IMR-90 (cell line): ENCODE measurements at places on chromosomes 3 and 15. TPM values are rescaled to one million over a fixed set of nuclear protein-coding genes. Genes with fewer than 3 reads are reported as not detected.
A peak's percentile ranks its signal among the peaks of the same experiment; 100 is the strongest.

DNA sequence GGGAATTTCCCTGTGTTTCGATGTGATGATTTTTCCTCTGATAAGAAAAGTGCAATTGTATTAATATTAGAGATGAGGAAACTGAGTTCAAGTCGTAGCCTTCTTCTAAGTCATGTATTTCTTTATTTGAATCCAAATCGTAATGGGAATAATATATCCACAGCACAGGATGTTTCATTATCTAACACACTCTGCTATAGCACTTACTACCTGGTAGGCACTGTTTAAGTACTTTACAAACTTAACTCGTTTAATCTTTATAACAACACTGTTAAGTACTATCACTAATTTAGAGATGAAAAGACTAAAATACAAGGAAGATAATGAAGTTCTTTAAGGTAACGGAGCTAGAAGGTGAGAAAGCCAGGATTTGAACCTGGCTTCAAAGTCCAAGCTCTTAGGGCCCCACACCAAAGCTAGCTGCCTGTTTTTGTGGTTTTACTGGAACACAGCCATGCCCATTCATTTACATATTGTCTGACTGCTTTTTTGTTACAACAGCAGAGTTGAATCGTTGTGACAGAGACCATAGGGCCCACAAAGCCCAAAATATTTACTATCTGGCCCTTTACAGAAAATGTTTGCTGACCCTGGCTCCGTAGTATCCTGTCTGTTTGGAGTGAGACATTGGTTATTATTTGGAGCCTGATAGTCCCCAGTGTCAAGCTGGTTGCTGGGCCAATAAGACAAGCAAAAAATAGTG is 9.6 kb upstream of the ATP13A3 start:
- no peak overlapping the region for H3K4me3 ChIP-seq
- no peak overlapping the region for H3K27ac ChIP-seq
- no peaks in the 10 kb centered on the region for H3K36me3 ChIP-seq
- H3K27me3 ChIP-seq: no peaks in the 10 kb centered on the region
- no peak for DNase-seq
- peaks cover 14% of the 10 kb centered on the region for H3K4me1 ChIP-seq

DNA sequence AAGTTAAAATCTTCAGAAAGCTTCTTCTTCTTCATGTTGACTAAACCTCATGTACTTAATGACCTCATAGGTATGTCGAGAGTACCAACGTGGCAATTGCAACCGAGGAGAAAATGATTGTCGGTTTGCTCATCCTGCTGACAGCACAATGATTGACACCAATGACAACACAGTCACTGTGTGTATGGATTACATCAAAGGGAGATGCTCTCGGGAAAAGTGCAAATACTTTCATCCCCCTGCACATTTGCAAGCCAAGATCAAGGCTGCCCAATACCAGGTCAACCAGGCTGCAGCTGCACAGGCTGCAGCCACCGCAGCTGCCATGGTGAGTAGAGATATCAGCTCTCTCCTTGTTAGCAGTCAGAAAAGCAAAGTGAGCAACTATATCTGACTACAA is 176.5 kb downstream of the MBNL1 start:
- H3K4me3 ChIP-seq: no peak overlapping the region
- H3K36me3 ChIP-seq: peaks cover 13% of the 10 kb centered on the region
- no peak for DNase-seq
- H3K27ac ChIP-seq: no peak overlapping the region
- no peaks in the 10 kb centered on the region for H3K27me3 ChIP-seq
- H3K4me1 ChIP-seq: peaks cover 4% of the 10 kb centered on the region

- H3K4me3 ChIP-seq: no peak overlapping the region
- H3K4me1 ChIP-seq: peaks cover 5% of the 10 kb centered on the region
- H3K36me3 ChIP-seq: peaks cover 41% of the 10 kb centered on the region
- DNase-seq: peak; percentile 19
Measured at GRCh38 chr15:80561500-80561899, 133.6 kb upstream of the ABHD17C start.

- no peaks in the 10 kb centered on the region for H3K36me3 ChIP-seq
- H3K4me1 ChIP-seq: peaks cover 13% of the 10 kb centered on the region
- H3K27me3 ChIP-seq: no peaks in the 10 kb centered on the region
- DNase-seq: peak; percentile 86
Measured at GRCh38 chr15:62972814-62973213, 69.7 kb upstream of the TPM1 start.

- no peak overlapping the region for H3K4me3 ChIP-seq
- peaks cover 5% of the 10 kb centered on the region; the same call in 1 of the 2 replicates for H3K36me3 ChIP-seq
- H3K27ac ChIP-seq: peak overlapping the region; percentile 60; the same call in 1 of the 2 replicates
- H3K4me1 ChIP-seq: peaks cover 35% of the 10 kb centered on the region
- no peaks in the 10 kb centered on the region for H3K27me3 ChIP-seq
- DNase-seq: no peak
Measured at GRCh38 chr3:16398648-16399047, 114.9 kb downstream of the RFTN1 start.

DNA sequence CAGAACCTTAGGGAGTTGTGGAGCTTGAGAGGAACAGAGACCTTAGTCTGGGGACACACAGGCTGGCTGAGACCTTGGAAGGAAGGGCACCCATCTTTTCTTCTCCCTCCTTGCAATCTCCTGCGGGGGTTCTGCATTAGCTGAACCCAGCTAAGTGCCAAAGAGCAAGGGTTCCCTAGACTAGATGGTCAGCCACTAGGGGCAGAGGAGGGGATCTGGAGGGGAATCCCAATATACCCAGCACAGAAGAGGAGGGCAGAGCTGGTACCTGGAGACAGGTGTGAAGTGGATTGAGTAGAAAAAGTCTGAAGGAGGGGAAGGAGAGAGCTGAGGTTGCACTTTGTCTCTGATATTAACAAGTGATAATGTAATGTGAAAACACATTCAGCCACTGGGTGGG is 212.8 kb downstream of the ADAMTS9 start:
- DNase-seq: no peak
- H3K4me1 ChIP-seq: no peaks in the 10 kb centered on the region
- H3K27me3 ChIP-seq: no peaks in the 10 kb centered on the region; the same call in 1 of the 2 replicates
- no peak overlapping the region for H3K27ac ChIP-seq
- H3K36me3 ChIP-seq: no peaks in the 10 kb centered on the region

GRCh38 chr15:97995881-97996603 is 35.5 kb downstream of the ARRDC4 start:
- H3K36me3 ChIP-seq: no peaks in the 10 kb centered on the region
- no peak for DNase-seq
- no peak overlapping the region for H3K27ac ChIP-seq

DNA sequence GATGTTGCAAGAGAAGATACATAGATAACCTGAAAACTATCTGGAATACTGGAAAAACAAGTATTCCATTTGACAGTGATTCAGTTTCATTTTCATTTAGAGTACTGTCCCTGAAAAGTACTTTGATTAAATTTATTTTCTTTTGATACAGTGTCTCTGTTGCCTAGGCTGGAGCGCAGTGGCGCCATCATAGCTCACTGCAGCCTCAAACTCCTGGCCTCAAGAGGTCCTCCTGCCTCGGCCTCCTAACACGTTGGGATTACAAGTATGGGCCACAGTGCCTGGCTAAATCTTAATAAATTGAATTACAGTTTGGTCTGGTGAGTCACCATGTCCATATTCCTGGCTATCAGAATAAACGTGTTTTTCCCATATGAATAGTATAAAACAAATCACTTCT is 1.6 kb upstream of the LEO1 start:
- no peaks in the 10 kb centered on the region for H3K27me3 ChIP-seq
- no peaks in the 10 kb centered on the region for H3K36me3 ChIP-seq

DNA sequence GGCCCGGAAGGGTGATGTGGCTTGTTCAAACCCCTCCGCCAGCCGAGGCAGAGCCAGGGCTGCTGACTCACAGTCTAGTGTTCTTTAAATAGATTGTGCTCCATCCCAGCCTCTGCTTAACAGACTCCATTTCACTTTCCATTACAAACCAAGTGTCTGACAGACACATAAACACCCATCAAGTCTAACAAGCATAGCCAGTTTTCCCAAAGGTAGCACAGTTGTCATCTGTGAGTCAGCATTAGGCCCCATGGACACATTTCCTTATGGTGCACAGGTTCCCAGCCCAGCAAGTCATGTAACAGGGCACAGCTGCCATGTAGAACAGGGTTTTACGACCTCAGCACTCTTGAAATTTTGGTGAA is 109.9 kb upstream of the RAP2B start:
- peaks cover 5% of the 10 kb centered on the region for H3K4me1 ChIP-seq
- no peak overlapping the region for H3K4me3 ChIP-seq
- peak overlapping the region; percentile 84 for H3K27ac ChIP-seq
- H3K36me3 ChIP-seq: no peaks in the 10 kb centered on the region

- no peaks in the 10 kb centered on the region for H3K36me3 ChIP-seq
- H3K4me1 ChIP-seq: peaks cover 15% of the 10 kb centered on the region
- H3K27me3 ChIP-seq: no peaks in the 10 kb centered on the region
- H3K27ac ChIP-seq: no peak overlapping the region
Measured at GRCh38 chr3:42045708-42046243, 45.4 kb upstream of the TRAK1 start.

GRCh38 chr3:151460774-151461450 is at the start of gene IGSF10:
IGSF10 (minus strand) TSS chr3:151461061; CDS start chr3:151458709, 2,352 bp downstream.
- H3K4me3 ChIP-seq: peak within 1 kb of the TSS; percentile 34; the same call in 1 of the 2 replicates
- DNase-seq: no peak
- H3K27ac ChIP-seq: no peak within 1 kb of the TSS
- H3K4me1 ChIP-seq: no peaks in the 10 kb centered on the region
- peaks cover 27% of the 10 kb centered on the region for H3K27me3 ChIP-seq

DNA sequence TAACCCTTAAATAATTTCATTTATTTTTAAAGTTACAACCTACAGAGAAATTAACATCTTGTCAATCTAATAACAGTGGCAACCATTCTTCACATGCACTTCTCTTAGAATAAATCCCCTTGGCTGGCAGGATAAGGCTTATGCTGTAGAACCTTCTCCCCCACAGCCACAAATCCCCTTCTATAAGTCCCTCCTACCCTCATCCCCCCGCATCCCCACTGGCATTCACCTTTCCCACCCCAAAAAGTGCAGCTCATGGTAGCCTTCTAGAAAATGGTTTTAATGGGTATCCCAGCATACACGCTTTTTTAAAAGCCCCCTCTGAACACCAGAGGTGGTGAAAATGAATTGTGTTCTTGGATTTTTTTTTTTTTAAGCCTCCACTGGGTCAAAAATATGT is 49.2 kb downstream of the CAPN7 start:
- no peaks in the 10 kb centered on the region for H3K27me3 ChIP-seq
- H3K27ac ChIP-seq: no peak overlapping the region

DNA sequence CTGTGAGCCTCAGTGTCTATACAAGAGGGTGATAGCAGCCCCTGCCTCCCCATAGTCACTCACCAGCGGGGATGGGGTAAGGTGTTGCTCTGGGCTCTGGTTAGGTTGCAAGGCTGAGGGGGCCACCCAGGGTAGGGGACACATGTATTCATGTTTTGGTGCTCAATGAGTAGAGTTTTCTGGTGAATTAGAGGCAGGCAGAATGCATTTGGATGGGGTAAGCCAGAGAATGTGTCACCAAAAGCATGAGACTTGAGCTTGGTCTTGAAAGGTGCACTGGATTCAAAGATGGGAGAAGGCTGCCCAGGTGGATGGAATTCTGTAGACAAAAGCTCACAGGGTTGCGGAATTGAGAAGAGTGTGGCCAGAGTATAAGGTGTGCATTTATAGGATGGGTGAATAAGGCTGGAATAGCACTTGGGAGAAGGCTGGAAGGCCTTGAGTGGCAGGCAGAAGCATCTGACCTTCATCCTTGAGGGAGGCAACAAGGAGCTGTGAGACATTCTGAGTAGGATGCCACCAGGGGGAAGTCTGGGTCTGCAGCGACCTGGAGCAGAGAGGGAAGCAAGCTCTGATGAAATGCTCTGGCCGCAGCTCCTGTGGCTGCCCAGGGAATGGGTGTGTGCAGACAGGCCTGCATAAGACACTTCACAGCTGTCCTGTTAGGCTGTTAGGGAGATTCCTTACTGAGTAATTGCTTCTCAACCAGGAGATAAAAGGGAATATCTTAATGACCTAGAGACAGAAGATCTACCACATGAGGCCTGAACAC is 149.6 kb downstream of the CHDH start:
- H3K4me1 ChIP-seq: no peaks in the 10 kb centered on the region
- no peaks in the 10 kb centered on the region for H3K36me3 ChIP-seq
- H3K27me3 ChIP-seq: peaks cover 4% of the 10 kb centered on the region; the same call in 1 of the 2 replicates
- no peak for DNase-seq

DNA sequence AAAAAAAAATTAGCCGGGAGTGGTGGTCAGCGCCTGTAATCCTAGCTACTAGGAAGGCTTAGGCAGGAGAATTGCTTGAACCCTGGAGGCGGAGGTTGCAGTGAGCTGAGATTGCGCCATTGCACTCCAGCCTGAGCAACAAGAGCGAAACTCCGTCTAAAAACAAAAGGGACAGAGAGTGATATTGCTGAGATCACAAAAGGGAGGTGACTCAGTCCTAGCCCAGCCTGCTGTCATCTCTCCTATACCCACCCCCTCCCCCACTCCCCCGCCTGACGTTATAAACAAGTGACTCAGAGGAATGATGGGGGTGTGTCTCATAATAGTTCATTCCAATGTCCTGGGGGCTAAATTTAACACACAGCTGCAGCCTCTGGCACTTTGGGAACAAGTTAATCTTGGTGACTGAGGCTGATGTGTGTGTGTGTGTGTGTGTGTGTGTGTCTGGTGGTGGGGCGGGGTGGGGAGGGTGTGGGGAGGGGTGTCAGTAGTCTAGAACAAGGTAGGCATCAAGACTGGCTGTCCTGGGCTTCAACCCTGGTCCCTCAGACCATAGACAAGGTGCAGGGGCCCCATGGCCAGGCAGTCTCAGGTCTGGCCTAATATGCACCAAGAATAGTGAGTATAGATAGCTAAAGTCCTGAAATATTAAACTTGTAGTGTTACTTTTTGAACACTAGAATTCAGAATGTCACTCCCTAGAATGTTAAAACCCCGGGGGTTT is 1.3 kb upstream of the KLHL40 start:
- peak; percentile 97 for DNase-seq
- H3K4me3 ChIP-seq: no peak overlapping the region
- H3K27ac ChIP-seq: no peak overlapping the region
- peaks cover 23% of the 10 kb centered on the region for H3K27me3 ChIP-seq
- H3K36me3 ChIP-seq: no peaks in the 10 kb centered on the region
- H3K4me1 ChIP-seq: peaks cover 7% of the 10 kb centered on the region

GLDN gene
- total RNA-seq: under 0.01 TPM in 1 of 2 replicates, not detected in the other

CCK gene
- not detected in 2 replicates for total RNA-seq

LINS1 gene
- total RNA-seq: 10.6 and 14.7 TPM in 2 replicates

RBM5 gene
- 121 and 122 TPM in 2 replicates for total RNA-seq

DGKG gene
- 2.5 and 4.1 TPM in 2 replicates for total RNA-seq

C2CD4A gene
- not detected in 2 replicates for total RNA-seq

ISL2 gene
- total RNA-seq: 1.1 and 1.3 TPM in 2 replicates

AP3B2 gene
- not detected in 2 replicates for total RNA-seq

MYO5C gene
- total RNA-seq: under 0.01 TPM in 2 replicates

TFDP2 gene
- total RNA-seq: 23.7 and 27.8 TPM in 2 replicates

ARL14 gene
- total RNA-seq: under 0.01 and 0.18 TPM in 2 replicates

CYP19A1 gene
- not detected in 2 replicates for total RNA-seq

HRH1 gene
- 13.1 and 16.1 TPM in 2 replicates for total RNA-seq

CMTM7 gene
- 3.4 and 3.9 TPM in 2 replicates for total RNA-seq

IL5RA gene
- total RNA-seq: not detected in 2 replicates
